ENCODE measurements at places on chromosomes 1 and 21.
A peak's percentile ranks its signal among the peaks of the same experiment; 100 is the strongest.

- no peak for DNase-seq
These were observed 62.1 kb upstream of the PDE9A start for GRCh38 chr21:42591170-42591869.

GRCh38 chr1:84497631-84498275, 8.4 kb upstream of the SPATA1 start:
- DNase-seq: no peak

GRCh38 chr1:18093193-18093592, 14.4 kb upstream of the IGSF21 start:
- DNase-seq: no peak

DNA sequence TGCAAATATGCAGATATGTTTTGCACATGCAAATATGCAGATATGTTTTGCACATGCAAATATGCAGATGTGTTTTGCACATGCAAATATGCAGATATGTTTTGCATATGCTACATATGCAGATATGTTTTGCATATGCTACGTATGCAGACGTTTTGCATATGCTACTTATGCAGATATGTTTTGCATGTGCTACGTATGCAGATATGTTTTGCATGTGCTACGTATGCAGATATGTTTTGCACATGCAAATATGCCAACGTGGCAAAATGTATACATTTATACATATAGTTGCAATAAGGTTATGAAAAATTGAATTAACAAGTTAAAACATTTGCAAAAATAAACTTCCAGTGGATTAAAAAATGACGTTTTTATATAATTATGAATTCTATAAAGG, 30.8 kb upstream of the TP53BP2 start:
- no peak for DNase-seq

- no peak for DNase-seq
These were observed 17.0 kb downstream of the MARK1 start for GRCh38 chr1:220544901-220545303.

DNA sequence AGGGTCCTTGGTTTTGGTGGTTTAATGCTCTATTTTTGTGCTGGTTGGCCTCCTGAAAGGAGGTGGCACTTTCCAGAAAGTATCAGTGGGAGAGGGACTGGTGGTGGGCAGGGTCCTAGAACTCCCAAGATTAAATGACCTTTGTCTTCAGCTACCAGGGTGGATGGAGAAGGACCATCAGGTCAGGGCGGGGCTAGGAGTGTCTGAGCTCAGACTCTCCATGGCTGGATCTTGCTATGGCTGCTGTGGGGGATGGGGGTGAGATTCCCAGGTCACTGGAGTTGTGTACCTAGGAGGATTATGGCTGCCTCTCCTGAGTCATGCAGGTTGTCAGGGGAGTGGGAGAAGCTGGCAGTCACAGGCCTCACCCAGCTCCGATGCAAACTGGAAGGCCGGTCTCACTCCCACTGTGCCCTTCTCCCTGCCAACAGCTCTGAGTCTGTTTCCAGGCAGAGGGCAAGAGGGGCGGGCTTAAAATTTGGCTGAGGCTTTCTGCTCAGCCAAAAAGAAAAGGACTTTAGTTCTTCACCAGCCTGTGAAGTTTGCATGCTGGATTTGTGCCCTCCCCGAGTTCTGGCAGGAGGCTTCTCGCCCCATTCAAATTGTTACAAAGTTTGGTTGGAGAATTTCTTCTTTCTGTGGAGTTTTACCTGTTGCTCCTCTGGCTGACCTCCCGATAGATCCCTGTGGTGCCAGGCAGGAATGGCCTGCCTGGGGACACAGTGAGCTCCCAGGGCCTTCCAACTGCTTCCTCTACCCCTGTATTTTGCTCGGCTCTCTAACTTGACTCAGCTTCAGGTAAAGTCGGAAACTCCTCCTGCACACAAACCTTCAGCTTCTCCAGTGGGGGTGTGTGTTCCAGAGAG, 13.1 kb upstream of the KYAT3 start:
- no peak for DNase-seq

DNA sequence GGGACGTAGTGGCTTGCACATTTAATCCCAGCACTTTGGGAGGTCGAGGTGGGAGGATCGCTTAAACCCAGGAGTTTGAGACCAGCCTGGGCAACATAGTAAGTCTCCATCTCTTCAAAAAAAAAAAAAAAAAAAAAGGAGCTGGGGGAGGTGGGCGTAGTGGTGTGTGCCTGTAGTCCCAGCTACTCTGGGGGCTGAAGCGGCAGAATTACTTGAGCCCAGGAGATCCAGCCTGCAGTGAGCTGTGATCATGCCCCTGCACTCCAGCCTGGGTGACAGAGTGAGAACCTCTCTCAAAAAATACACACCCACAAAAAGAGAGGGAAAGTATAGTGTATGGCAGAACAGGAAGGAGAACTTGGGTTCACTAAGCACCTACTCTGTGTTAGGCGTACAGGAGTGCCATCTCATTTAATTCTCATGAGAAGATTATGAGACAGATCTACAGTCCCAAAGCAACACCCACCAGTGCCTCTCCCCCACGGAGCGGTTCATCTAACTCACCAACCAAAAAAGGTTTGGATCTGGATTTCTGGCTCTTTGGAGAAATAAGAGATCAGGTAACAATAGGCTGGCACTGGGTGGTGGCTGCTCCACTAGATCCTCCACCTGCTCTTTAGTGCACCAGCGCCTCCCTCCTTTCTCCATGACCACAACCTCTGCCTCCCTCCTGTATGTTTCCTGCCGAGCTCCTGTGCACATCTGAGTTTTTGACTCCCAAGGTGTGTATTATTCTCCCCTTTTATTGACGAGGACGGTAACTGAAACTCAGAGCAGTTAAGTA, 1.4 kb upstream of the TRAF5 start:
- no peak for DNase-seq

- no peak for DNase-seq
These were observed 21.6 kb upstream of the SLC45A3 start for GRCh38 chr1:205701891-205702290.

- no peak for DNase-seq
These were observed 151.6 kb downstream of the DISC1 start for GRCh38 chr1:231778009-231778719.

- DNase-seq: no peak
These were observed 193.3 kb downstream of the AJAP1 start for GRCh38 chr1:4847711-4848110.

- no peak for DNase-seq
These were observed 2.1 kb downstream of the KDM5B start for GRCh38 chr1:202805886-202806844.

DNA sequence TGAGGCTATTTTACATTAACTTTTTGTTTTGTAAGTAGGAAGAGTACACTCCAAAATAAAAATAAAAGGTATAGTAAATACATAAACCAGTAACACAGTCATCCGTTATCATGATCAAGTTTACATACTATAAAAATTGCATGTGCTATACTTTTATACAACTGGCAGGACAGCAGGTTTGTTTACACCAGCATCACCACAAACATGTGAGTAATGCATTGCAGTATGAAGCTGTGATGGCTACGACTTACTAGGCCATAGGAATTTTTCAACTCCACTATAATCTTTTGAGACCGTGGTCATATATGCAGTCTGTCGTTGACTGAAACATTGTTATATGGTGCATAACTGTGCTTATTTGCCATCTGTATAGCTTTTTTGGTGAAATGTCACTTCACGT, 106.2 kb downstream of the CENPF start:
- DNase-seq: no peak

DNA sequence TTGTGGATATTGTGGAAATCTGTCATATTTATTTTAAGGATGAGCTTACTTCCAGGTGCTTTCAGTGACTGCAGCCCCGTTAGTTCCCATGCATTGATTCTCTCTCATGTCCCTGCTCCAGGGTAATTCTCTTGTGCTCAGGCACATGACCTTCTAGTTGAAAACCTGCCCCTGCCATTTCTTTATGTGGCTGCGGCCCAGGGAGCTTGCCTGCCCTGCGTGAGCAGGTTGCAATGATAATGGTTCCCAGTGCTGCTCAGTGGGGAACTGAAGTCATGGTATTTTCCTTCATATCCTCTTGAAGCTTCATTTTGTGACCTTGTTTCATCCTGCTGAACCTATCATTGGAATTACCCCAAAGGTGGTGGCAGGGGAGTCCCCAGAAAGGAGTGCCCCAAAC, 229.8 kb downstream of the DISC1 start:
- DNase-seq: no peak

DNA sequence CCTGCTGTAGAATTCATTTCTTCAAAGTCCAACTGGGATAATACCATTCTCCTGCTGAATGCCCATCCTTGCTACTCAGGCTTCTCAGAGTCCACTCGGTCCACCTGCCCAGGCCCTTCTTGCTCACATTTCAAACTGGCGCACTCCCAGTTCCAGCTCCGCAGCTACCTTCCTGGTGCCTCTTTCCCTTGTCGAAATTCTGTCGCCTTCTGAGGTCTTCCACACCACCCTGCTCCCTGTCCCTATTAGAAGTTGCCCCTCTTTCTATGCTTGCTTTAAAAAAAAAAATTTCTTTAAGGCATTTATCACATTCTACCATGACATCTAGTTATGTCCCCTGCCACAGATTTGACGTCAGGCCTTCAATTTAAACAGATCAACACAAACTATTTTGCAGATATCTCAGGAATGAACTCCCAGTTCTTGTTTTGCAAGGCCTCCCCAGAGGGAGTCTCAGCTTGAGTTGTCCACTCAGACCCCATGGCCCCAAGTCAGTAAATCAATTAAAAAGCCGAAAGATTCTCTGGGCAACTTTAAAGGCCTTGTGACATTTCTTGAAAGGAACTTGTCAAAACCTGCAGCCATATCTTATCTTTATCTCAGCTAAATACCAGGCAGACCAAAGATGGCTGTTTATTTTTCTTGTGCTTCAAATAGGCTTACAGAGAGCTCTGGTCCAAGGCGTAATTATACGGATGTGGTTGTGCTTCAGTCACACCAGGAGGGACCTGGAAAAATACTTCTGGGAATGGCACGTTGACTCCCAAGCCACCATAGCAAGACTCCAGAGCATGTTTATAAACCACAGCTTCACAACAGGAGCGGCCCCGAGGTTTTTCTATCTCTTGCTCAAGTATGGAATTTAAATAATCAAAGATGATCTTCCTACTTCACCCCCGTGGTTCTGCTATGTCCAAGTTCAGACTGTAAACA, 2.2 kb downstream of the FAM89A start:
- DNase-seq: no peak

- DNase-seq: no peak
These were observed 271.5 kb downstream of the TGFB2 start for GRCh38 chr1:218616681-218617080.

- no peak for DNase-seq
These were observed at the start of gene RHBDL2 for GRCh38 chr1:38941527-38942019. RHBDL2 (minus strand) TSS chr1:38941830; CDS start chr1:38919212, 22,618 bp downstream.

GRCh38 chr1:62070384-62071011, 124.2 kb upstream of the L1TD1 start:
- no peak for DNase-seq

- no peak for DNase-seq
These were observed 2.7 kb downstream of the PTPRC start for GRCh38 chr1:198641501-198641900.

DNA sequence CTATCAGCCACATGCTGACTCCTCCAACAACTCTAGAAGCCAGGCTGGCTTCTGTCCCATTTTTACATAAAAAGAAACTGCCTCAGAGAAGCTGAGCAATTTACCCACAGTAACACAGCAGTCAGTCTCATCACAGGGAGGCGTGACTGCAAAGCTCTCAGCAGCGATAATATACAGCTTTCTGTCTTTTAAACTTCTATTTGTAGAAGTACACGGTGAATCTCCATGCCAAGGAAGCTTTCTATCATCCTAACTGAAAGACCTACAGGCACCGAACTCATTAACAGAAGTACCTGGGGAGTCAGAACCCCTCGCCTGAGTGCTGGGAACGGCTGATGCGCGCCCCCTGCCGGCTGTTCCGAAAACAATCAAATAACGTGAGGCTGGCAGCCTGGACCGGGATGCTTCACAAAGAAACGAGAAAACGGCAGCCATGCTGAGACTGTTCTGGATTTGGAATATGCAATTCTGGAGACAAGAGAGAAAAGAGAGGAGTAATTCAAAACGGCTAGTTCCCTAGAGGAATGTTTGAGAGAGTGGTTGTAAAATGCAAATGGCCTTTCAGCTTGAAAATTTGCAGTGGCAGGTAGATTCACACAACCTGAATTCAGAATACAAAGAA, 43.5 kb upstream of the RAB4A start:
- peak; percentile 62 for DNase-seq

GRCh38 chr1:175318633-175319032, 126.1 kb upstream of the KIAA0040 start:
- DNase-seq: no peak

- peak; percentile 33 for DNase-seq
These were observed 11.7 kb upstream of the EPHA2 start for GRCh38 chr1:16167331-16168143.

GRCh38 chr1:216458812-216459211, 35.6 kb upstream of the USH2A start:
- DNase-seq: no peak

DNA sequence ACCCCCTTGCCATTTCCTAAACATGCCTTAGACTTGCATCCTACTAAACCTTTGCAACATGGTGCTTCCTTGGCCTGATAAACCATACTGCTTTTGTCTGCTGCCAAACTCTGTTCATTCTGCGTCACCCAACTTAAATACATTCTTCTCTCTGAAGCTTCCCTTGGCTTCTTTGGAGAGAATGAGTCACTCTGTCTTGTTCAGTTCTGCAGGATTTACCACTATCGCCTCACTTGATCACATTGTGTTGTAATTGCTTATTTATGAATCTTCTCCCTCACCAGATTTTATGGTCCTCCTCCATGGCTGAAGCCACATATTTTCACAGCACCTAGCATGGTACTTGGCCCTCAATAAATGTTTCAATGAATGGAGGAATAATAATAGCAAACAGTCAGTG, 21.7 kb upstream of the TUT4 start:
- DNase-seq: no peak

DNA sequence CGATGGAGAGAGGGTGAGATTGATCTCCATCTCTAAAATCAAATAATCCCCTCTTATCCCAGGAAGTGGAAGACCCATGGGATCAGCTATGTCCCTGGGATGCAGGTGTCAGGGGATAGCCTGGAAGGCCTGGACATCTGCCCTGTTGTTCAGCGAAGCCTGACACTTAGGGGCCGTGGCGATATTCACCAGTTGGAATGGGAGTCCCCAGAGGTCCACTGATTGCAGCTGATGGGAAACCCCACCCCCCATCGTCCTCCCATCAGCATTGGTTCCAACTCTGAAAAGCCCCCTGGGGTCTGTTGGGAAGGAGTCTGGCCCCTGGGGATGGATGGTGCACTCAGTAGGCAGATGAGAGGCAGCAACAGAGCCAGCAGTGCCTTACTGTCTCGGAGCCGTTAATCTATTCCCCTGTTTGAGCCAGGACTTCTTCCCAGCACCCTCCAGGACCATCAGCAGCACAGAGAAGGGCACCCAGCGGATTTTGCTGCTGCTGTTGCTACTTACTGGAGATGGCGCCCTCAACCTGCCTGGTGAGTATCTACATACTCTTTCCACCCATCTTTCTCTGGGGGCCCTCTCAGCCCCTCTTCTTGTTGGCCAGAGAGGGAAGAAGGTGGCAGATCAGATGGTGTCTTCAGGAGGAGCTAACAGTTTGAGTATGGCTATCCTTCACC, 13.4 kb downstream of the CATSPER4 start:
- no peak for DNase-seq

- no peak for DNase-seq
These were observed 172.7 kb downstream of the NPHP4 start for GRCh38 chr1:5819391-5820025.

- DNase-seq: no peak
These were observed 11.4 kb downstream of the NCF2 start for GRCh38 chr1:183578856-183579255.

Data from activated CD8-positive, alpha-beta memory T cell treated with anti-CD3 and anti-CD28 coated beads for 4 hours (primary cell).